ENCODE measurements at places on chromosomes 1 and 21.
A peak's percentile ranks its signal among the peaks of the same experiment; 100 is the strongest.

DNA sequence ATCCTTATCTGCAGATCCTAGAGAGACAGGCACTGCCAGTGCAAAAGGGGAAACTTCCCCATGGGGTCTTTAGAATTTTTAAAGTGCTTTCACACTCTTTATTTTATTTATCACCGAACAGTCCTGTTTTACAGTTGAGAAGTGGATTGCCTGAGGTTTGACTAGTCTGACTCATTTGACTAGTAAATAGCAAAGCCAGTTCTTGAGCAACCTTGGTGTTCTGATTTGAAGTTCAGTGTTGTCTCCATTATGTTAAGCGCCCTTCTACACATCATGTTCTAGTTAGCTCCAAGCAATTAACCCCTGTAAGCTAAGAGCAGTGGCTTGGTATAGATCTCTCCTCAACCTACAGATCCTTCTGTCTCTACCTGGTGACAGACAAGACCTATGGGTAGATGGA lies 262.9 kb downstream of the CACNA1E start:
- no peak for DNase-seq

DNA sequence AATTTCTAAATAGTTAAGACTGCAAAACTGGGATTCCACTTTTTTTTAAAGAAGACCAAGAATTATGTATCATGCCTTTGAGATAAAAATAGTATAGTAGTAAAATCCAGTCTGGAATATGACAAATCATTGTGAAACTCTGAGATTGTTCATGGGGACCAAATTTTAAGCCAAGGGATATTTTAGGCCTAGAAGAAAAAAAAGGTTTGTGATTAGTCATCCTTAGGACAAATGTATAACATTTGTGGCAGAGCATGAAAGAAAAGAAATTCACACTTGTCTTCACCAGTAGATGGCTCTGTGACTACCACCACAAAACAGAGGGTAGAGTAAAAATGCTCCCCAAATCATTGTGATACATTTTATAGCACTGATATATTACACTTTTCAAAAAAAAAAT lies 226.1 kb downstream of the KCTD3 start:
- no peak for DNase-seq

DNA sequence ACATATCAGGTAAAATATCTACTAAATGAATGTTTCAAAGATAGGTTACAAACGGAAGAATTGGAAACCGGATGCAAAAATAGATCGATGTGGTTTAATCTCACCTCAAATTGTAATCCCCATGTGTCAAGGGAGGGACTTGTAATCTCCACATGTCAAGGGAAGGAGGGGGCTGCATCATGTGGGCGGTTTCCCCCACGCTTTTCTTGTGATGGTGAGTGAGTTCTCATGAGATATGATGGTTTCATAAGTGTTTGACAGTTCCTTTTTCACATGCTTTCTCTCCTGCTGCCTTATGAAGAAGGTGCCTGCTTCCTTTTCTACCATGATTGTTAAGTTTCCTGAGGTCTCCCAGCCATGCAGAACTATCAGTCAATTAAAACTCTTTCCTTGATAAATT lies 408.7 kb upstream of the TMPRSS15 start:
- DNase-seq, result no peak

DNA sequence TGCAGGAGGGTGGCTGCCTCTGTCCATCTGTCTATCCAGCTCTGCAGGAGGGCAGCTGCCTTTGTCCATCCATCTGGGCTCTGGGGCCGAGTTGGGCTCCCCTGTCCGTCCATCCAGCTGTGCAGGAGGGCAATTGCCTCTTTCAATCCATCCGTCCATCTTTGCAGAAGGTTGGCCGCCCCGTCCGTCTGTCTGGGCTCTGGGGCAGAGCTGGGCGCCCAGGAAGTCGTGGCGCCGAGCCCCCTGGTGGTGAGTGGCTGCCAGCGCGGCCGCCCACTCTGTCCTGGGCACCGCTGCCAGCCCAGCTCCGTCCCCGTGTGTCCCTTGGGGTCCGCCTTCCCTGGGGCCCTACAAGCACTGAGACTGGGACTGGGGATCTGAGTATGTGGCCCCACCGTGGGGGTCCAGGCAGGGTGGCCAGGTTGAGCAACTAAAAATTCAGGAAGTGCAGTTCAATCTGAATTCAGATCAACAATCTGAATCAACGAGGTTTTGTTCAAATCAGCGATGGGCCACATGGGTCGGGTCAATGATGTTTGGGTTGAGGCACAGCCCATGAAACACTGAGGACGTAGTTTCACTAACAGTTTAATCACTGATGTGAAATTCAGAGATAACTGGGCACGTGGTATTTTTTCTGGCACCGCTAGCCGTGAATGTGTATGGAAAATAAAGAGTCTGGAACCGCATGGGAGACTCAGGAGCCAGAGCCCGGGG lies 99.1 kb upstream of the ACTRT2 start:
- peak; percentile 20 for DNase-seq

DNA sequence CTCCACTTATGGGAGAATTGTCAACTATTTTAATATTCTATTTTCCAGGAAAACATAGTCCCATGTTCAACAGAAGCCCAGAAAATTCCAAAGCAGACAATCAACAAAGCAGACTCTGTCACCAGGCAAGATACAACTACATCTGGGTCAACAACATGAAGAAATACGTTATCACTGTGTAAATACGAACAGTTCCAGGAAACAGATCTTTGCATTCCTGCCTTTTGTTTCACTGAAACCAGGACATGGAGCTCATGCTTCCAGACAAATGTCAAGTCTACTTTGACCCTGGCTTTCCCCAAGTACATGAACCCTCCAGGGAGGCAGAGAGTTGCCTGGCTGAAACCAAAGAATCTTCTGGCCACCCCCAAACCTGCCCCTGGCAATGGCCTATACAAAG lies 106.7 kb downstream of the SETD4 start:
- DNase-seq, result no peak

DNA sequence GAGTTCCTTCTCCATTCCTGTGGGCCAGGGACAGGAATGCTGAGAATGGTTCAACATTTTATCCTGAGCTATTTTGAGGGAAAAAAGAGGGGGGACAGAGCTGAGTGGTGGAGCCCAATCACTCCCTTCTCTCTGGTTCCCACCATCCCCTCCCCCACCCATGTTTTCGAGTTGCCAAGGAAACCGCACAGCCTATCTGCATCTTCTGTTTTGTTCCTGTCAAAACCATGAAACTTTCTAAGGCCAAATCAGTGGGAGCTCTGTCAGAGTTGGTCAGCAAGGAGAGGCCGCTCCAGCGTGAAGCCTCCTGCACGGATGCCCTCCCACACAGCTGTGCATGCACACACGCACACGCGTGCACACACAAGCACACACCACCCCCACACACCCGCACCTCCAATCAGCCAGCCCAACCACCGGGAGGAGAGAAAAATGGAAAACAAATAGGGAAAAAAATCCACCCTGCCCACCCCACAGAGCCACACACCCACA lies 54.5 kb upstream of the ATP2B4 start:
- DNase-seq, result no peak

GRCh38 chr1:85576642-85577418 lies 3.7 kb upstream of the CCN1 start:
- DNase-seq, result no peak

DNA sequence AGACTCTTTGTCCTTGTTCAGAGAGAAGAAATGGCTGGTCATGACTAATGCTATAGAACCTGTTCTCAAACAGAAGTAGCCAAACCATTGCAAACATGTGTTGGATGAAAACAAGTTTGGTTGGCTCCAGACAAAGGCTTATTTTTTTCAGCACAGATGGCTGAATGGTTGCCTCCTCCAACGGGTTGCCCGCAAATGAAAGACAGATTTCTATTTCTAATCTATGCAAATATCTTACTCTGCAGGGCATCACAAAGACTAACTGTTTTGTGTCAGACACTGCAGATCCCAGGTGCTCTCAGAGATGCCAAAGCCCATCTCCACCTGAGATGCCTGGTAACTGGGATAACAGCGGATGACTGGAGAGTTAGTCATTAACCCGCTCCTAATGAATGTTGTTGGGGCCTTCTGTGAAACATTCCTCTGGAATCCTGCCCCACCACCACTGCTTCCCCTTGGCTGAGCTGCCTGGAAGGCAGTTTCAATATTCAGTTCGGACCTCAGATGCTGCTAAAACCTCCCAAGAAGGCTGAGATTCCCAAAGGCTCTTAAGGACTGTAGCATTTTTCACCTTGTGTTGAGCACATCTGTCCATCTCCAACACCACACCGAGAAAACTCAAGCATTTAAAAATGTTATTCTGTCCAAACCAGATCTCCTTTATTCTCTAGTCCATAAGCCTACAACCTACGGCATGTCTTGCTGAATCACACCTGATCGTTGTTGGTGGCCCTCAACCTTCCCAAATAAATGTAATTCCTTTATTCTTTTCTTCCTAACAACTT lies 104.4 kb downstream of the PTPN14 start:
- no peak for DNase-seq

- no peak for DNase-seq
Measured at GRCh38 chr1:167268347-167268787, 47.7 kb downstream of the POU2F1 start.

- no peak for DNase-seq
Measured at GRCh38 chr1:157515141-157515540, 37.2 kb downstream of the FCRL5 start.

DNA sequence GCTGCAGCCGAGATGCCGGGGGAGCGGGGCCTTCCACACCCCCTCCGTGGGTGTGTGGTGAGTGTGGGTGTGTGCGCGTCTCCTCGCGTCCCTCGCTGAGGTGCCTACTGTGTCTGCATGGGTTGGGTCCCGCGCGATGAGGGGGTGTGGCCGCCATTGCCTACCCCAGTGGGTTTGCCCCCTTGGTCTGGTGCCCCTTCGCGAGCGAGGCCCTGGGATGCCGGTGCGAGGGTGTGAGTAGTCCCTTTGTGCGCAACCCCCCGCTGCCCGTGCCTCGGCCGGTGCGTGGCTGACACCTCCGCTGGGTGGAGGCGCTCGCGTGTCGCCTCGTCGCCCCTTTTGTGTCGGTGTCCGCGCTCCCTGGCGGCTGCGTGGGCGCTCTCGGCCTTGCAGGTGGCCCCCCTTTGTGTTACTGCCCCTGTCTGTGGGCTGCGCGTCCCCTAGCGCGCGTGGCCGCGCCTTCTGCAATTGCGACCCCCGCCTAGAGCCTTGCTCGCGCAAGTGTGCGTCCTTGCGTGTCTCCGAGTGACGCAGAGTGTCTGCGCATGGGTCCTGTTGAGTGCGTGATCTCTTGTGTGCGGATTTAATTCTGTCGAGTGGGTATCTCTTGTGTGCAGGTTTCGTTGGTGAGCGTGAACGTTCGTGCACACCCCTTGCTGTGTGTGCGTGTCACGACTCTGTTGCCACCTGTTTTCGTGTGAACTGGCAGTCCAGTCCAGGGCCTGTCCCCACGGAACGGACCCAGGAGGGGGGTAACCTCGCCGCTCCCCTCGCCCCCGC lies 553 bp downstream of the TTC3 start:
- DNase-seq, result no peak
